Activated CD4-positive, CD25-positive, alpha-beta regulatory T cell treated with anti-CD3 and anti-CD28 coated beads, Interleukin-2, amount 50 U/mL, for 16 hours (primary cell): ENCODE measurements at places on chromosomes 11 and 22.

DNA sequence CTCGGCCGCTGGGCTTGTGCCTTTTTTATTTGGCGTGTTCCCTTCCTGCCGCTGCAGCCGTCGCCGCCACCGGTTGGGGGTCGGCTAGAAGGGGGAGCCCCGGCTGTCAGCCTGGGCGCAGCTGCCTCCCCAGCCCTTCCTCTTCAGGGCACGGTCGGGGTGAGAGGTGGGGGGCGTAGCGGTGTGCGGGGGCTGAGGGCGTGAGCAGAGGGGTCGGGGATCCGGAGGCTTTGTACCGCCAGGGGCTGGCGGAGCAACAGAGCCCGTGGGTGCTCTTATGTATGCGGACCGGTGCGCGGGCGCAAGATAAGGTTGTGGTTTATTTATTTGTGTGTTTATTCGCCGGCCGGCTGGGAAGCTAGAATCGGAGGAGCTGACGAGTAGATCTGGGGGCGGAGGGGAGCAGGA lies 477 bp downstream of the ZBTB16 start:
- no peak for DNase-seq

DNA sequence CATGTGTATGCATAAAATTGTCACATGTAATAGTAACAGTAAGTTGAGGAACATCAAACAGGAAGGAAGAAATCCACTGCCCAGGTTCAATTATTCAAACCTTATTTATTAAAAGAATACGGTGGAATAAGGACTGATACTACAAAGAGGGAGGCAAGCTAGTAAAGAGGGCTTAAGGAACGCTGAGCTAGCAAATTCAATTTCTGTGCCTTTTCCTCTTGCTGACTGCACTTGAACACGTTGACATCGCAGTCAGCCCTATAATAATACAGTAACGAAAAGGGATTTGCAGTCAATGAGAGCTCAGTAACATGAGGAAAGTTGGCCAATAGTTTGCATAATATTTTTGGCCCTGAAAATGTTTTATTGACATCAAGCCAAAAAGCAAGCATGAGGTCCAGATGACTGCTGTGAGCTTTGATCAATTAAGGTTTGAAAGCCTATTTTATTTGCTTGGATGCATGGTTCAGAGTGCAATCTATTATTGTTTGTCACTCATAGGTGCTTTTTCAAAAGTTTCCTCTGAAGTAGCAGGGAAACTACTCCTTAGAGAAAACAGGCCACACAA lies 861.8 kb downstream of the LRRC4C start:
- DNase-seq, result no peak

GRCh38 chr11:40337118-40337517 lies 1122.3 kb downstream of the LRRC4C start:
- no peak for DNase-seq

DNA sequence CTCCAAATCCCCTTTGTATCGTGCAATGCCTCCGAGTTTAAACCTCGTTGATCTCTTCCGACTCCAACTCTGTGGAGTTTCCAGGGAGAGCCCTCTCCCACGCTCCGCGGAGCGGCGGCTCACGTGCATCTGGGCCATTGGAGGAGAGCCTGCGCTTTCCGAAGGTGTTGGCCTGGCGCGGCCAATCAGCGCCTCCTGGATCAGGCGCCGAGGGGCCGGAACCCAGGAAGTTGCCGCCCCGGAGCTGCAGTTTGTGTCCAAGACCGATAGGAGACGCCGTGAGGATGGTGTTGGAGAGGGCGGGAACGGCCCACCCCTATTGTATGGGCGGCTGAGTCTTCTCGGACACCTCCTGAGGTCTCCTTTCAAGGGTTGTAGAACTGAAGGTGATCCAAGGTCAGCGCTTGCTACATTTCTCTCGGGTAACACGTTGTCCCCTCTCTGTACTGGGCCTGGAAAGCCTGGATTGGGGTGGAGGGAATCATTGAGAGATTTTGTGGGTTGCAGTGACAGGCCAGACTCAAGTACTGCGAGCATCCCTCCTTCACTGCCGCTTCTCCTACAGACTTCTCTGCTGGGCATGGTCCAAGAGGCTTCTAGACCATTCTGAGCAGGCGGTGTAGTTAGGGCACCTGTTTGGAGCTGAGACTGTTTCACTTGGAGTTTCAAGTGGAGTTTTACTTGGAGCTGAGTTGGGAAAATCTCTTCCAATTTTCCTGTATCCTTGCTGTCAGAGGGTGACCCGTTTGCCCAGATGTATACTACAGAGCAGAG lies 1.7 kb downstream of the ADAMTS15 start:
- DNase-seq, result no peak

- DNase-seq, result no peak
Observed at GRCh38 chr11:32006799-32007388, 84.0 kb upstream of the RCN1 start.

GRCh38 chr11:118216621-118217481 lies 8.0 kb downstream of the JAML start:
- peak; percentile 33 for DNase-seq

- DNase-seq, result no peak
Observed at GRCh38 chr22:43330178-43331068, 12.7 kb downstream of the SCUBE1 start.

GRCh38 chr11:34148504-34149165 lies 43.2 kb downstream of the NAT10 start:
- DNase-seq, result no peak

GRCh38 chr22:38834991-38835390 lies 8.8 kb downstream of the NPTXR start:
- no peak for DNase-seq

DNA sequence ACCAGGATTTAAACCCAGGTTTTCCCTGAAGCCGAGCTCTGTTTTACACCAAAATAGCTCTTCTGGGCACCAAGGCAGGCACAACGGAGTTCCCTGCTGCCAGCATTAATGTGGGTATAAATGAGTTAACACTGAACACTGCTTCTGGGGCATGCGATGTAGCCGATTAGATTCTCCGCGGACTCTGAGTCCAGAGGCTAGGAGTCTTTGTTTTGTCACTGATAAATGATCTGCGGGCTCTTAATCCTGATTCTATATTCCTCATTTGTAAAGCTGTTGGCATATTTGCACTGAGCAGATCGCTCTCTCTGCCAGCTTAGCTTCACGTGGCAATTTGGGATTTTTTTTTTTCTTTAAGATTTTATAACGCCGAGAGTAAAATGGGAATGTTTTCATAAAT lies 16.8 kb upstream of the LDLRAD3 start:
- DNase-seq, result no peak

DNA sequence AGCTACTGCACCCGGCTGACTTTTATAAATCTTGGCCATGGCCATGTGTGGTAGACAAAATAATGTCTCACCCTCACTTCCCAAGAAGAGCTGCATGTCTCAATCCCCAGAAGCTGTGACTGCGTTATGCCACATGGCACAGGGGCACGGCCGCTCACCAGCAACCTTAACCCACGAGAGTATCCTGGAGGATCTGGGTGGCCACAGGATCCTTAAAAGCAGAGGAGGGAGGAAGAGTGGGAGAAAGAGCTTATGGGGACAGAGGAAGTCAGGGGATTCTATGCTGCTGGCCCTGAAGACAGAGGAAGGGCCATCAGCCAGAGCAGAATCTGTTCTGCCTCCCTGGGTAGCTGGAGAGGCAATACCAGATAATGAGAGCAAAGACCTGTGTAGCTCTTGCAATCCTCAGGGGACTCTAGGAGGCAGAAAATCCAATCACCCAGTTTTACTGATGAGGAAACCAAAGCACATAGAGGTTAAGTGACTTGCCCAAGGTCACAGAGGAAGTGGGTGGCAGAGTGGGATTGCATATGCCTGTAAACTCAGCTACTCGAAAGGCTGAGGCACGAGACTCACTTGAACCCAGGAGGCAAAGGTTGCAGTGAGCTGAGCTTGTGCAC lies 55.3 kb downstream of the CELSR1 start:
- DNase-seq, result no peak

DNA sequence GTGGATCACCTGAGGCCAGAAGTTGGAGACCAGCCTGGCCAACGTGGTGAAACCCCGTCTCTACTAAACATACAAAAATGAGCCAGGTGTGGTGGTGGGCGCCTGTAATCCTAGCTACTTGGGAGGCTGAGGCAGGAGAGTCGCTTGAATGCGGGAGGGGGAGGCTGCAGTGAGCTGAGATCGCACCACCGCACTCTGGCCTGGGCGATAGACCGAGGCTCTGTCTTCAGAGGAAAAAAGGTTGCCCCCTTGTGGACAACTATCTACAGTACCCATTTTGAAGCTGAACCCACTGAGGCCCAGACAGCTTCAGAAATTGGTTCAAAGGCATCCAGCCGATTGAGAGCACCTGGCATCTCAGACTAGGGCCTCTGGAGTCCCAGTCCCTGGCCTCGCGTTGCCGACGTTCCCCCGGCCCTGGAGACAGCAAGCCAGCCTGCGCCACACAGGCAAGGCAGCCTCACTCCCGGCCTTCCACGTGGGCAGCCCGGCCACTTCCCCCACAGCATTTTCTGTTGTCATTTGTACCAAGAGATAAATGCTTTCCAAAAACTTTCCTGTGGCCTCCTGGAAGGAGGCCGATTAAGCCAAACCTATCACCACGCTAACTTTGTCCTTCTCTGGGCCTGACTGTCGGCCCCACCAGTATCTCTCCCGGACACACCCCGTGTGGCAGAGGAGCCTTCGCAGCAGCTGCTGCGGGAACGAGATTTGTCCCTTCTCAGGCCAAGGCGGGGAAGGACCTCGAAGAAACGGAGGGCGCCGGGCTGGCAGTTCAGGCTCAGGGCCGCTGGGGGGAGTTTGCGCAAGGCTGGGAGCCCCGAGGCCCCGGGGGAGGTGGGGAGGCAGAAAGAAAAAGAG lies 82.8 kb downstream of the FLI1 start:
- DNase-seq, result no peak

GRCh38 chr22:32874385-32874784 lies 72.9 kb downstream of the TIMP3 start:
- no peak for DNase-seq

DNA sequence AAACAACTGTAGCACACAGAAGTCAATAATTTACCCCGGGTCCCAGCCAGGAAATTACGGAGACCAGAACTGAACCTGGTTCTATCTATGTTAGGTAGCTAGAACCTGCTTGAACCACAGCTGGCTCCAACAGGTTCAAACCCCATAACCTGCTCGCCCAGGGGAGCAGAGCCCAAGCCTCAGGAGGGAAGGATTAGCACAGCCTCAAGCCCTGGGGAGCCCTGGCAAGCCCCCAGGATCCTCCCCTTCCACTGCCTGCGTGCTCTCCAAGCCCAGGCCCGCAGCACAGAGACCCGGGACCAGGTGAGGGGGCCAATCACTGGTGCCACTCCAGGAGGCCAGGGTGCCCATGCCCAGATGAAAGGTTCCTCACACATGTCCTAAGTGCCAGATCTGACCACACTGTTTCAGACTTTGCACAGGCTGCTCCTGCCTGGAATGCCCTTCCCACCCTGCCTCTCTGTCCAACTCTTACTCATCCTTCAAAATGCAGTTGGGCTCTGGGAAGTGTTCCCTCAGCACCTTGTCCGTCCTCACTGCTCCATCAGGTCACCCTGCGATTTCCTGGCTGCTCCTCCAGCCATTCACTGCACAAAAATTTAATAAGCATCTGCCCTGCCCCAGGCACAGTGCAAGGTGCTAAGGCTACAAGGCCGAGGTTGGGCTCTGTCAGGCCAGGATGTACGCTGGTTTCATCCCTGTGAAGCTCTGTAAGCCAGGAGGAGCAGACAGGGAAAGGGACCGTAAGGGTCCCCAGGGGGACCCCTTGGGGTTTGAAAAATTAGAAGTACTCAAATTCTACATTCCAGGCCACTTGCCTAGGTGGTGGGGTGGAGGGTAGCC lies 32.2 kb downstream of the ARRB1 start:
- no peak for DNase-seq

GRCh38 chr11:44623341-44623730 lies 57.9 kb downstream of the CD82 start:
- no peak for DNase-seq

GRCh38 chr22:49929994-49930575 lies 11.7 kb downstream of the CRELD2 start:
- DNase-seq, result no peak

DNA sequence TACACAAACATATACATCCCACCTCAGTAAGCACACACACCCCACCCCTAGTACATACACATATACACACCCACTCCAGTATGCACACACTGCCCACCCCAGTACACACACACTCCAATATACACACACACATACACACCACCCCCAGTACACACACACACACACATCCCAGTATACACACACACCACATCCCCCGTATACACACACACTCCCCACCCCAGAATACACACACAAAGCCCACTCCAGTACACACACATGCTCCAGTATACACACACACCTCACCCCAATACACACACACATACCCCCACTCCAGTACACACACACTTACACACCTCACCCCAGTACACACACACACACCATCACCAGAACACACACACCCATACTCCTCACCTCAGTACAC lies 7.4 kb downstream of the TECTA start:
- no peak for DNase-seq

- peak; percentile 79 for DNase-seq
Observed at GRCh38 chr11:62771144-62772021, at the start of gene TAF6L. Gene TAF6L (plus strand): TSS chr11:62771396. CDS start chr11:62775784, 4,388 bp downstream.

- no peak for DNase-seq
Observed at GRCh38 chr11:85316967-85317366, 310.2 kb downstream of the DLG2 start.

DNA sequence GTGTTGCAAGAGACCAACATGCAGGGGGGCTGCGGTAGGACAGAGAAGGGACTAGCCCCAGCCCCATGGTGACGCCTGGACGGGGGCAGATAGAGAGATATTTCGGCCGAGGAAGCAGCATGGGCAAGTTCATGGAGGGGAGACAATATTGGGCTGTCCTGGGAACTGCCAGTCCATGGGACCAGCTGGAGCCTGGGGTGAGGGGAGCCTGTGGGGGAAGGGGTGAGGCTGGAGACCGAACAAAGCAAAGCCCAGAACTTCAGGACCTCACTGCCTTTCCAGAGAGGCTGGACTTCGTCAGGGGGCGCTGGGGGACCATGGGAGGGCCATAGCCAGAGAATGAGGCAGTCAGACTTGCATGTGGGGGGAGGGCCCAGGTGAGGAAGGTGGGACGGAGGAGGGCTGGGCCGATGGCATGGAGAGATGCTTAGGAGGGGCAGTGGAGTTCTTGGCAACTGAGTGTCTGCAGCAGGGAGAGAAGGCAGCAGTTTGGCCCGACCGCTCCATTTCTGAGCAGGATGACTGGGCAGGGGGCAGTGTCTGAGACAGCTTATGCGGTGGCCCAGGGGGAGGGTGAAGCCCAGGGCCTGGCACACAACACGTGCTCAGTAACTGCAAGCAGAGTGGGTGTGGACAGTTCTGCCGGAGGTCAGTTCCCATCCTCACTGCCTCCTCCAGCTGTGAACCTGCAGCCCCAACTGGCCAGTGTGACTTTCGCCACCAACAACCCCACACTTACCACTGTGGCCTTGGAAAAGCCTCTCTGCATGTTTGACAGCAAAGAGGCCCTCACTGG lies 712 bp downstream of the UPK3A start:
- DNase-seq, result no peak

DNA sequence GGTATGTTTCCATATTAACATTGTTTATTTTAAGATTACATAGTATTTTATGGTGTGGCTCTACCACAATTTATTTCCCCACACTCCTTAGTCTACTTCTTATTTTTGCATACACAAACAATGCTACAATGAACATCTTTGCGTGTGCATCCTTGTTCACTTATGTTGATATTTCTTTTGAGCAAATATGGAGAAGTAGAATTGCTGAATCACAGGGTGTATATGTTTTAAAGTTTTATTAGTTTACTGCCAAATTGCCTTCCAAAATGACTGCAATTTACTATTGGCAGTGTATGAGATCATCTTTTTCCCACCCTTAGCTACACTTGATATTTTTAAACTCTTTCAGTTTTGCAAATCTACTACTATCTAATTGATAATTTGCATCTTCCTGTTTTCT lies 38.7 kb upstream of the FAR1 start:
- no peak for DNase-seq
